Cardiac muscle cell (in vitro differentiated cells and primary cell): ENCODE measurements at places on chromosomes 1 and 21. TPM values are rescaled to one million over a fixed set of nuclear protein-coding genes. Genes with fewer than 3 reads are reported as not detected.

KRTAP19-5 gene
- total RNA-seq, result not detected in 2 replicates

CD1D gene
- 4.6 and 5.4 TPM in 2 replicates for total RNA-seq

SHE gene
- 2.1 and 2.7 TPM in 2 replicates for total RNA-seq

OLFM3 gene
- 0.35 TPM in 1 of 2 replicates, not detected in the other for total RNA-seq

ZNF683 gene
- total RNA-seq, result not detected in 2 replicates

CLEC20A gene
- total RNA-seq, result not detected in 2 replicates

PRELP gene
- total RNA-seq, result 0.25 TPM in 1 of 2 replicates, not detected in the other

TMPRSS3 gene
- 0.25 TPM in 1 of 2 replicates, not detected in the other for total RNA-seq

BEND5 gene
- total RNA-seq, result 12.1 and 19.1 TPM in 2 replicates

GLRX2 gene
- 5.0 and 7.7 TPM in 2 replicates for total RNA-seq

CGN gene
- 4.3 and 4.9 TPM in 2 replicates for total RNA-seq

RASSF5 gene
- total RNA-seq, result 45.3 and 50.7 TPM in 2 replicates

ESRRG gene
- total RNA-seq, result 47.1 and 62.2 TPM in 2 replicates

GPR153 gene
- total RNA-seq, result 22.7 and 32.7 TPM in 2 replicates

PCAT6 gene
- total RNA-seq, result 17.7 and 19.8 TPM in 2 replicates

CD101 gene
- 0.56 and 0.92 TPM in 2 replicates for total RNA-seq

NBPF4 gene
- not detected in 2 replicates for total RNA-seq

RPAP2 gene
- 4.2 and 6.3 TPM in 2 replicates for total RNA-seq

OR2L13 gene
- not detected in 2 replicates for total RNA-seq
